Activated naive CD4-positive, alpha-beta T cell treated with Interleukin-2 at 50 U/mL for 16 hours (primary cell): ENCODE measurements at places on chromosomes 1 and 21.
A peak's percentile ranks its signal among the peaks of the same experiment; 100 is the strongest.

DNA sequence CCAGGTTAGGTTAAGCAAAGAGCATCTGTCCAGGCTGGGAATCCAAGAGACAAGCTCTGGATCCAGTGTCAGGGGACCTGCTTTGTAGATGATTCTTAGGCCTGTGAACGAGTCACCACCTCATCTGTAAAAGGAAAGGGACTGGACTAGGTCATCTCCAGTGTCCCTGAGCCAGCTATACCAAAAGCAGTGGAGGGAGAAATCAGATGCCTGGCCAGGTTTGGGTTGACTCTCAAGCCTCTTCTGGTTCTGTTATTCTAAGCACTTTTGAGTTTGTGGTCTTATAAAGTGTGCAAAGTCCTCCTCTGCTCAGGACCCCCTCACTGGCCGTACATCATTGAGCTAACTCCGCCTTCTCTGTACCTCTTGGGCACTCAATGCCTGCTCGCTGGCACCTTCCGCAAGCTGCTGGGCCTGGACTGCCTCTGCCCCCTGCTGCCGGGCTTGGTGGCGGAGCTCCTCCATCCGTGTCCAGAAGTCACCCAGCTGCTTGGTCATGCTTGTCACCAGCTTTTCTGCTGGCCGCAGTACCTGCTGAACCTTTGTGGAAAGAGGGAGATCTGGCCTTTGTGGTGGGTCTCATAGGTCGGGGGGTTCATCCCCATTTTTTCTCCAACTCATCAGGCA lies 33.6 kb downstream of the CAMK1G start:
- DNase-seq: no peak

DNA sequence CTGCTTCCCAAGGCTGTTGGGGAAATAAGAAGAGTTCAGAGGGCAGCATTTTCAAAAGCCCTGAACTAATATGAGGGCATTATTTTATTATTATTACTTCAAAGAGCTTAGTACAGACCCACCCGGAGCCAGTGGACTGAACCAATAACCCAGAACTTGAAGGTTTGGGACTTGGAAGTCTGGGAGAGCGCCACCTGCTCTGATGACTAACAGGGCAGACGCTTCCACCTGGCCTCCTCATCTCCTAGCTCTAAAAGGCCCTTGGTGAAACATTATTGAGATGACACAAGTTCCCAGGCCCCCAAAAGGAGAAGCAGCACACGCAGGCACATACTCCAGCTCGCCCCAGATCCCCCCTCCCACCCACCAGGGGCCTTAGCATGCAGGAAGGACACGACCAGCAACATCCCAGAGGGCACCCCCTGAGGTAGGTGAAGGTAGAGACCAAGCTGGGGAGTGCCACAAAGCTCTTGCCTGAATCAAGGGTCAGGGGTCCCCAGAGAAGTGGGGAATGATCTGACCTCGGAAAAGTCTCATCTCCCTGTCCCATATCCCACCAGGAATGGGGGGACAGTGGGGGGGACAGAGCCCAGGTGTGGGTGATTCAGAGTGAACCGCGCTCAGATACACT lies 1.3 kb downstream of the DLGAP3 start:
- no peak for DNase-seq

DNA sequence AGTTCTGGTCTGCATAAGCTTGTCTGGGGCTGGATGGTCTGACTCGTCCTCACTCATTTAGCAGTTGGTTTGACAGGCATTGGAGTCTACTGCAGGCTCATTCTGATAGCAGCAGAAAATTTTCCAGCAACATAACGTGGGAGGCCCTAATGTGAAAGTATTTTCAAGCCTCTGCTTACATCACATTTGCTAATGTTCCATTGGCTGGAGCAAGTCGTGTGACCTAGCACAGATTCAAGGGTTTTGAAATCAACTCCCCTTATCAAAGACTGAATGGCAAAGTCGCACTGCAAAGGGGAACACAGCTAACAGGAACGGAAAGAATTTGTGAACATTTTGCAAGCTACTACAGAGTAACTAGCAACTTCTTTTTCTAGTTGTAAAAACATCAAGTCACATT lies 2.3 kb upstream of the USH2A start:
- no peak for DNase-seq

GRCh38 chr1:214702556-214702955 lies 99.6 kb downstream of the CENPF start:
- DNase-seq: no peak

GRCh38 chr1:34885405-34886247 lies 26.1 kb upstream of the SMIM12 start:
- peak; percentile 68 for DNase-seq

- DNase-seq: no peak
These were observed 484.5 kb upstream of the DAB1 start for GRCh38 chr1:57908147-57908890.

GRCh38 chr1:160244209-160244608 lies 18.1 kb downstream of the DCAF8 start:
- DNase-seq: no peak

DNA sequence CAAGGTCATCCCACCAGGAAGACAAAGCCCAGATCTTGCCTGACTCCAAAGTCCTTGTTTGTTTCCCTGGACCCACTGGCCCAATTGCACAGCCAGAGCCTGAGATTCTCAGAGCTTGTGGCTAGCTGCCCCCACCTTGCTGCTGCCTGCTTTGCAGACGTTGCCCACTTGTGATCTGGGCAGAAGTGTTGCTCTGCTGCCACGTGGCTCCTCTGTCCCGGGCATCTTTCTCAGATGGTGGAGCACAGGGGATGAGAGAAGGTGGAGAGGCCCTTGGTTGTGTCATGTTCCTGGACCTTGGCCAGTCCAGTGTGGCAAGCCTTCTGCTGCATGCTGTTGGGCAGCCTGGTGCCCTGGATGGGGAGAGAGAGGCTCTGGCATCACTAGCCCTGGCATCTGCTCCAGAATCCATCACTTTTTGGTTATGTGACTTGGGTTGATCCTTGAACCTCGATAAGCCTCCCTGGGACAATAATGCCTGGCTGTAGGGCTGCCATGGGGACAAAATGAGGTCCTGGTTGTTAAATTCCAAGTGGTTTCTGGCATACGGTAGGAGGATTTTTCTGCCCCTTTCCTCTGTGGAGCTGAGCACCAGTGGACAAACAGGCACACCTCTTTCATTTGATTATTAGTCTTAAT lies 1.5 kb upstream of the NR0B2 start:
- DNase-seq: no peak
